ENCODE measurements at places on chromosomes 1 and 21. TPM values are rescaled to one million over a fixed set of nuclear protein-coding genes. Genes with fewer than 3 reads are reported as not detected.

KRTAP6-1 gene
- total RNA-seq, result not detected

SLC9C2 gene
- total RNA-seq, result 0.16 TPM

OVAAL gene
- 2.0 TPM for total RNA-seq

LRRC3 gene
- total RNA-seq, result 3.3 TPM

BRDT gene
- not detected for total RNA-seq

CADM3 gene
- 6.4 TPM for total RNA-seq

DNA sequence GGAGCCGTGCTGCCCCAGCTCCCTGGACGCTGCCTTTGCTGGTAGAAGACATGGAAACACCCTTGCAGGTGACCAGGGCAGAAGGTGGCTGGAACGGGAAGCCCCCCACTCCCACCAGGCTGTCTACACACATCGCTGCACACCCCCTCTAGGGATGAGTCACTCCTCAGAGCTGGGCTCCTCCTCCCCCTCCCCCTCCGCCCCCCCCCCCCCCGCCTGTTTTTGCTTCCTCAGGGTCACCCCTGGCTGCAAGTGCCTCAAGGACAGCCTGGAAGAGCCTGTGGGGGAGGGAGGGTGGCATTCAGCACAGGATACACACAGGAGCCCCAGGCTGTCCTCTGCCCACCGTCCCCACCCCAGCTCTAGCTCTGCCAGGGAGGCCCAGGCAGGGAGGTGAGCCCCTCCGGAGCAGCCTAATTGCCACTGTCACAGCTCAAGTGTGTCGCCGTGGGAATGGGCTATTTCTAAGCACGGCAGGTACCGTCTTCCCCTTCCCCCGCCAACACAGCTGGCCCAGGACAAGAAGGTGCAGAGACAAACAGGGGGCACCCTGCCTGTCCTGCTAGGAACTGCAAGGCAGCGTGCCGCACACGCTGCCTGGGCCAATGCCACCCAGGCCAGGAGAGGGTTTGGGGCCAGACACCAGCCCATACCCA is 2.5 kb downstream of the FNDC10 start:
- no peak for DNase-seq

- no peak for DNase-seq
Measured at GRCh38 chr1:157944663-157945280, 48.7 kb upstream of the KIRREL1 start.

GRCh38 chr1:222813866-222814535 is 838 bp upstream of the DISP1 start:
- no peak for DNase-seq

DNA sequence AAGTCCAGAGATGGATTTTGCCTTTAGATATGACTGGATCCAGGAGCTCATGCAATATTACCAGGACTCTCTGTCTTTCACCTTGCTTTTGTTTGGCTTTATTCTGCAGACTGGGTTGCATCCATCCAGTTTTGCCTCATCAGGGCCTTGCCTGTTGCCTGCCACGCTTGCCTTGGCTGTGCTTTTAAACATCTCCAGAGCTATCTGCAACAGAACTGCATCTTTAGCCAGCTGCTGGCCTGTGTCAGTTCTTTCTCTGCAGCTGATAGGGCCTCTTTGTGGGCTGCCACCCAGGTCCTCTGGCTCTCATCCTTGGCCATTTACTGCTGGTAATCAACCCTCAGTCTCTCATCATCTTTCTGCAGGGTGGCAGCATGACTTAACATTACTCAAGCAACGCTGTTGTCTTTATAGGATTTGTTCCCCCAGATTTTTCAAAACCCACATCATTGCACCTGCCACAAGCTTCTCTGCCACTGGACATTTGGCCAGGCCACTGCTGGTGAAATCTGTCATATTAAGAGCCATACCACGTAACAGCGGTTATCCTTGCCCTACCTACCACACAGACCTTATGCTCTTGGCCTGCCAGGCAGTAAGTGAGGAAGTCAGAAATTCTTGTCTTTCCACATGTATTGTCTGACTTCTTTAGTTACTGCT is 24.4 kb upstream of the HUNK start:
- no peak for DNase-seq

- DNase-seq, result no peak
Measured at GRCh38 chr21:19130379-19131028, 726.9 kb upstream of the TMPRSS15 start.

GRCh38 chr1:231603598-231604275 is 22.9 kb upstream of the DISC1 start:
- DNase-seq, result no peak

Data from Right ventricle myocardium inferior (tissue), 1 donor.